ENCODE measurements at places on chromosomes 6 and 20.

DNA sequence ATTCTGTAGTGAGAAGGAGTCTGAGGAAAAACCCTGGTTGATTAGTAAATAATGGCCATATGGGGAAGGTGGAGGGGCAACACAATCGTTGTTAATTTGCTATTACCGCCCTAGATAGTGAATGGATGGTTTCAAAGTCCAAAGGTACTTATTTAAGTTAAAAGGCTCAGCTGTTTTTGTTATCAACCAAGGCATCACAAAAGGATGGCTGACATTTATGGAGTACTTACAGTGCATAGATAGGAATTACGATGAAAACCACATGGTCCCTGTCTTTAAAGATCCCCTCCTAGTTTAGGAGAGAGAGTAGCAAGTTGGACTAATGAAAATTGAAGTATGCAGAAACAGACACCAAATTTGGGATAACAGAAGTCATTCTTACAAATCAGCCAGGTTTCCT is 319.6 kb downstream of the CDKAL1 start:
- DNase-seq: no peak

DNA sequence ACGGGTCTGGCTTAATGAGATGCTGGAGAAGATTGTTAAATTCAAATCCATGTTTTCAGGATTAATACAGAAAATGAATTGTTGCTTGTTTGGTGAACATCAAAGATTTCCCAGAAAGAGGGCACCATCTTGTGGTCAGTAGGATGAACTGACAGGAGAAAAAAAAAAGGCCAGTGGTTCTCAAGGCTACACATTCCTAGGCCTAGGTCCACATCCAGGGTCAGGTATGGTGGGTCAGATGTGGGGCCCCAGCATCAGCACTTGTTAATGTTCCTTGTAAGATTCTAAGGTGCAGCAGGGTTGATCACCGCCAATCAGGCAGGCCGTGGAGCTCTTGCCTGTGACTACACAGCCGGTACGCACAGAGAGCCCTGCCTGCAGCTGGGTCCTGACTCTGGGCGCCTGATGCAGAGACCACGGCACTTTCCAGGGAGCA is 34.0 kb upstream of the FOXO3 start:
- DNase-seq: no peak

- no peak for DNase-seq
Observed at GRCh38 chr6:148884461-148884860, 137.6 kb downstream of the UST start.

- no peak for DNase-seq
Observed at GRCh38 chr20:14336686-14337085, 726 bp downstream of the FLRT3 start.

GRCh38 chr6:20252311-20252710 is 40.0 kb upstream of the MBOAT1 start:
- no peak for DNase-seq

DNA sequence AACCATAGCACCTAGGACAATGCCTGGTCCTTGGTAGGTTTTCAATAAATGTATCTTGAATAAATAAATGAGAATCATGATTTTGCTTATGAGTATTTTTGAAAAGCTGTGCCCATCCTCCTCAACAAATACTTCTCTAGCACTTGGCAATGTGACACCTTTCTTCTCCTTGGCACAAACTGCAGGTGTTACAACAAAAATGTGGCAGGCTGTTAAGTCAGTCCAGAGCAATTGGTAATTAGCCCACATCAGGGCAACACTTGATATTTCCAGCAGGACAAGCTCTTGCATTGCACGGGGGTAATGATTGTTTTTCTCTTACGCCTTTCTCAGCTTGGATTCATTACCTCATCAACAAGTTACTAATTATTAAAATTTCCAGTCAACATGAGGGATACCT is 31.6 kb upstream of the SNX9 start:
- no peak for DNase-seq

DNA sequence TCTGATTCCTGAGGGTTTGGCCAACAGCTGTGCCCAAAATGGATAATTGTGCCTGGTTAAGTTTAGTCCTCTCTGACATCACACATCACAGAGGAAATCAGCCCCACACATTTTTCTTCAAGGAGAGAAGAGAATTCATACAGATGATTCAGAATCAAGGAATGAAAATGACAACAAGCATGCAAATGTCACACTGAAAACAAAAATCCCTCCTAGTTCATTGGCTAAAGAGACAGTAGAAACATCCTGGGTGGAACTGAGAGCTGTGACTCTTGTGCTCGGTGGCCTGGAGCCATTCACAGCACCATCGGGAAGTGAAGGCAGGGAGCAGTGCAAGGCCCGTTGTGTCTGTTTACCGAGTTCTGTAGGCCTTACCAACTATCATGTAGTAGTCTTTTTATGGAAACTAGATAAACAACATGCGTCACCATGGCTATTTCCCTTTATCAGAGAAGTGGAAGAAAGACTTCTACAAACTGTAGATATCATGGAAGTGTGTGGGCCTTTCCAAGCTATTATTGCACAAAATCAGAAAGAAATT is 81.7 kb upstream of the TENT5A start:
- no peak for DNase-seq

- no peak for DNase-seq
Observed at GRCh38 chr6:149691201-149691600, 26.7 kb downstream of the LATS1 start.

GRCh38 chr20:23509247-23509913 is 18.5 kb downstream of the CST8 start:
- no peak for DNase-seq

DNA sequence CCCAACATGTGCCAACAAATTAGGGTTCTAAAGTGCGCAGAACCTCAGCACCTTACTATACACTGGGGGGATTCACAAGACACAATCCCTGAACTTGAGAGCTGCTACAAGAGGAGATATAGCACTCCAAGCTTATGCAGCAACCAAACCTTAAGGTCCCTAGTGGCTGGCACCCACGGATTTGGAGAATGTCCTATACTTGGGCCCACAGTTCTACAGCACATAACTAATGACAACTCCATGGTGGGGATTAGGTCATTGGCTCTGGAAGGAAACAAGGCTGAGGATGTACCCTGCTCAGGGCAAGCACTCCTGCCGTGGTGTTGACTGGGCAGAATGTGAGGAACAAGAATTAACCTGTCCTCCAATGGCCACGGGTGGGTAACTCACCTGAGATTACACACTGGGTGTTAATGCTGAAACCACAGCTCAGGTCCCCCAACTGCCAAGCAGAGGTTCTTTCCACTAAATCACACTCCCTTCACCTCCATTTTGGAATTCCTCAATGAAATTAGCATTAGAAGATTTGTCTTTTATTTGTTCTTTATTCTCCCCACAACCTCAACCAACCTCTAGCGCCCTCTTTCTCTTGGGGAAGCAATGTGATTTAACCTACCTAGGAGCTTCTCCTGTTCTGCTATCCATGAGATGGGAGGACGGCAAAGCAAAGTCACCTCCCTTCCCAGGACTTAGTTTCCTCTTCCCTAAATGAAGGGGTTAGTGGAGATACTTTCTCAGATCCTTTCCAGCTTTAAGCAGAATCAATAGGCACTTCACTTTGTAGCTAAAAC is 32.0 kb downstream of the TRERF1 start:
- DNase-seq: no peak

- no peak for DNase-seq
Observed at GRCh38 chr6:45310118-45310788, 17.9 kb upstream of the RUNX2 start.

DNA sequence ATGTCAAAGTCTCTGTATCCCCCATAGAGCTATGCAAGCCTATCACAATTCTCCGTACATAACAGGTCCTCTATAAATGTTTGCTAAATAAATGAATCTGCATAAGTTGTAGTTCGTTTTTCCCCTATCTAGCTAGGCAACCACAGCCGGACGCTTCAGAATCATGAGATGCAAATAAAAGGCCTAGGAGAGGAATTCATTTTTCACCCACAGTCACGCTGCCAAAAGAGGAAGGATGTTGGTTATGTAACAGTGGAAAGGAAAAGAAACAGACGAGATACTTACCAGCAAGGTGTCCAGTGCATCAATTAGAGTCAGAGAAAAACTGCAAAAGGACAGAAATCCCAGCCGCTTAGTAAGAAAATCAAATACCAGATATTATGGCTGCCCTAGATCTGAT is 2.4 kb downstream of the EDEM2 start:
- no peak for DNase-seq

Data from stimulated activated CD4-positive, alpha-beta T cell treated with anti-CD3 and anti-CD28 coated beads, Interleukin-4, amount 100 ng/mL, for 1 hour (primary cell).